ENCODE measurements at places on chromosomes 6 and 20.

- no peak for DNase-seq
Measured at GRCh38 chr6:150027806-150028565, 2.7 kb upstream of the RAET1L start.

DNA sequence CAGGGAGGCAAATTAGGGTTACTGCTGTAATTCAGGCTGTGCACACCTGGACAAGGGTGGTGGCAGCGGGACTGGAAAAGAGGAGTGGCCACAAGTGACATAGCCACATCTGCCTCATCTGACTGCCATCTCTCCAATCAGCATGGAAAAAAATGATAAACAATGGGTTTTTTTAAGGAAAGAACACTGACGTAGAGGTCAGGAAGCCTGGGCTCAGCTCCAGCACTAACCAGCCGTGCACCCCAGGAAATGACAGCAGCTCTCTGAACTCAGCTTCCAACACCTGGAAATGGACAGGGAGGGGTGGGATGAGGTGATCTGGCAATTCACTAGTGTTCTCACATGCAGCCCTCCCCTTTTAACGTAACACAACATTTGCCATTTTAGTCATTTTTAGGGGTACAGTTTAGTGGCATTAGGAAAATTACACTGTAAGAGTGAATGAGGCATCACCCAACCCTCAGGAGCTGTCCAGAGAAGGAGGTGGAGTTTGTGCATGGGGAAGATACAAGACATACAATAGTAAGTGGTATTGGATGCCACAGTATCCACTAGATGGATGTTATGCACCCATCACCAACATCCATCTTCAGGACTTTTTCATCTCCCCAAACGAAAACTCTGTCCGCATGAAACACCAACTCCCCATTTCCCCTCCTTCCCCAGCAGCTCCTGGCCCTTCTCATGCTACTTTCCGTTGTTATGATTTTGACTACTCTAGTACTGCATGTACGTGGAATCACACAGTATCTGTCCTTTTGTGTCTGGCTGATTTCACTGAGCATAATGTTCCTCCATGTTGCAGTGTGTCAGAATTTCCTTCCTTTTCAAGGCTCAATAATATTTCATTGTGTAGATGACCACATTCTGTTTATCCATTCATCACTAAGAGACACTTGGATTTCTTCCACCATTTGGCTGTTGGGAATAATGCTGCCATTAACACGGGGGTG, 215.5 kb upstream of the ECI2 start:
- no peak for DNase-seq

GRCh38 chr20:35572838-35573237, 31.0 kb downstream of the ERGIC3 start:
- no peak for DNase-seq

DNA sequence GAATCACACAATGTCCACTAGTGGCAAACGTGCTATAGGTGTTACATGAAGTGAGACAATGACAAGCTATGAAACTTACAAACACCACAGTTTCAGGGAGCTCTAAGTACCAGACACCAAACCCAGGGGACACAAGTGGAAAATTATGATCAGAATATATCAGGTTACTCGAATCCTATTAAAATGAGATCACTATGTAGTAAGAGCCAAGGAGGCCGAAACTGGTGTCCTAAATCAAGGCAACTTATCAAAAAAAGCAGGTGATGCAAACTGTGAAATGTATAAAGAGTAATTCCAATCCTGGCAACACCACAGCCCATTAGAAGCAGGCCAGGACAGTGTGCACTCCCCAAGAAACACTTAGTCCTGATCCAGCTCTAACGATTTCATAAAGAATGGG, 100.3 kb downstream of the ARHGAP18 start:
- no peak for DNase-seq

- DNase-seq = no peak
Measured at GRCh38 chr6:72640615-72640930, 18.7 kb downstream of the KCNQ5 start.

DNA sequence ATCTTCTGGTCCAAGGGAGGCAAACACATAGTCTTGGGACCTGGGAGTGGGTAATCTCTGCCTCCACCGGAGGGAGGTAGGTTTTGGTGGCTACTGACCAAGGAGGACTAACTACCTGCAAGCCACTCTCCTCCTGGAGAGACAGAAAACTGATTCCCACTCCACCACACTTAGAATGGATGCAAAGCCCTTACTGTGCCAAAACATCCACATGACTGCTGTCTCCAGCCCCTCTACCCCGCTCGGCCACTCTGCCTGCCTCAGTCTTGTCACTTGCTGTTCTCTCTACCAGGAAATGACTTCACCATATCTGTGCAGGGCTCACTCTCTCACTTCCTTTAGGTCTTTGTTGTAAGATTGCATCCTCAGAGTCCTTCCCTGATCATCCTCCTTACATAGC, 129.5 kb upstream of the ARG1 start:
- DNase-seq = no peak

- DNase-seq = no peak
Measured at GRCh38 chr6:133888929-133889556, at the start of gene TCF21. TSS of gene TCF21 (plus strand) at chr6:133889113. CDS start at chr6:133889398, 285 bp downstream.

- no peak for DNase-seq
Measured at GRCh38 chr6:89050697-89051096, 29.9 kb upstream of the PNRC1 start.

Measured in stimulated activated CD8-positive, alpha-beta memory T cell treated with anti-CD3 and anti-CD28 coated beads, Interleukin-4, amount 100 ng/mL, for 24 hours (primary cell).